NCI-H446 (cell line): ENCODE measurements at places on chromosomes 16 and 17.
A peak's percentile ranks its signal among the peaks of the same experiment; 100 is the strongest.

DNA sequence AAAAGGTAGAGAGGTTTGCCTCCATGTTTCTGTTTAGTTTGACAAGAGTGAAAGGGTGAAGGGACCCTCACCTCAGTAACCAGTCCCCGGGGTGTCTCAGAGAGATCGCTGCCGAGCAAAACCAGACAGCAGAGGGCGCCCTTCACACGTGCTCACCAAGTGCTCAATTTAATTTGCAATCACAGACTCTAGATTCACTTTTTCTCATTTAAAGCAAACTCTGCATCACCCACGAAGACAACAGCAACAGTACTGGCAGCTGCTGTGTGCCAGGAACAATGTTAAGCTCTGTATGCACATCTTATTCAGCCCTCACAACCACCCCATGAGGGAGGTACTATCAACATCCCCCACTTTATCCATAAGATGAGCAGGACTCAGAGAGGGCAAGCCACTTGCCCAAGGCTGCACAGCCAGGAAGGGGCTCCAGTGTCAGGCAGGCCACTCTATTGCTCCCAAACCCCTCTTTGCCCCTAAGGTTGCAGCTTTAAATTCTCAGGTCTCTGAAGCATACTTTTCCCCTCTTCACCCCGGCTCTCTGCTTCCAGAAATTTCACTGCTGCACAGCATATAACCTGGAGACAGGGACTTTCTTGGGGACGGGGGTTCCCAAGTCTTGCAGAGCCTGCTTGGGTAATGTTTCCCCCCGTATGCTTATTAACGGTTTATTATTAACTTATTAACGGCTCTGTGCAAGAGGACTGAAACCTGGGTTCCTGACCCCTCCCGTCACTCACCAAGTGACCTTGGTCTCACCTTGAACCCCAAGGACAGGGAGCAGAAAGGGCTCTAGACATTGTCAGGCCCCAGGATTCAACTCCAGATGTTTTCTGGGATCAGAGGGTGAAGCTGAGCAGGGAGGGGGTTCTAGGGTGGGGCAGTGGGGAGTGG is 70.9 kb downstream of the CNGB1 start:
- peak; percentile 47 for DNase-seq

GRCh38 chr16:51151435-51151960 is 428 bp upstream of the SALL1 start:
- no peak for DNase-seq

- DNase-seq = no peak
Measured at GRCh38 chr16:66128371-66128770, 238.1 kb upstream of the CDH5 start.

GRCh38 chr17:50947782-50948543 is 81.8 kb upstream of the TOB1 start:
- peak; percentile 20 for DNase-seq

- DNase-seq = no peak
Measured at GRCh38 chr17:29394761-29395160, 4.6 kb downstream of the TAOK1 start.

- DNase-seq = no peak
Measured at GRCh38 chr16:56241596-56241995, 50.3 kb downstream of the GNAO1 start.

DNA sequence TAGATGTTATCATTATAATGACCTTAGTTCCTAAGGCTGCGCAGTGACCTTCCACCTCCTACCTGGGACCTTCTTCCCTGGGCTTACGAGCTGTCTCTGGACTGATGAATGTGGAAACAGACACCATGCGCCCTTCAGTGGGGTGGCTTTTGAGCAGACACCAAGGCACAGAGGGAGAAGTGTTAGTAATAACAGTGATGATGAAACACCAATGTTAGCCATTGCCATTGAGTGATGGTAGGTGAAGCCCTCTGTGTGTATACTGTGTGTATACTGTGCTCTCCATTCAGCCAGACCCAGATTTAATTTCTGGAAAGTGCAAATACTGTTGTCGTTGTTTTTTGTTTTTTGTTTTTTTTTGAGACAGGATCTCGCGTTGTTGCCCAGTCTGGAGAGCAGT is 44.5 kb downstream of the CLEC16A start:
- DNase-seq = no peak

GRCh38 chr17:57767561-57767960 is 22.5 kb upstream of the CCDC182 start:
- no peak for DNase-seq

- peak; percentile 49 for DNase-seq
Measured at GRCh38 chr17:51435641-51436091, 175.3 kb downstream of the UTP18 start.

DNA sequence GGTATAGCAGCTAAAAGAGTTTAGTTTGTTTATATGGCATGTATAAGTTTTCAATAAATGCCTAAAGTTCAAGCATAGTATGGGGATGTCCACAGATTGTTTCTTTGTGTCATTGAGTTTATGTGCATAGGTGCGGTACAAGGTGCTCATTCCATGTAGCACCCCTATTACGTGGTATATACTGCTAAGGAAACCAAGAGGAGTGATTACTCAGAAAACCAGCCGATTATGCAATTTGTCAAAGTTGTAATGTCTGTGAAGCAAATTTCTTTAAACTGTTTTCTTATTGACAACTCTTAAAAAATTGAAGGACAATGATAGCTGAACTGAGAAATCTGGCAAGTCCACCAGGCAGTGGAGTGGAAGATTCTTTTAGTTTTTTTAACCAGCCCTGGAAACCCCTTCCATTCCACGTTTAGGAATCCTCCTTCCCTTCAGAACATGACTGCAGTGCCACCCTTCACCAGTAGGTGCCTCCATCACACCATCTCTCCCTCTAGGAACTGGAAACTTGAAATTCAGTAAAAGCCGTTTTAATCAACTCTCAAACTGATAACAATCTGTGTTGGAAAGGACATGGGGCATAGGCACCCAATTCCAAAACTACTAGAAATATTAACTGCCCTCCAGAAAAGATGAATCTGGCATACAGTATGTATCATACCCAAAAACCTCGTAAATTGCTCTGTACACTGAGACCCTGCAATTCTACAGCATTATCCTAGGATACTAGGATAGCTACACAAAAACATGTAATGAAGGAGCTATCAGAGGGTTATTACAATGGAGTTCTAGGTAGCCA is 43.5 kb downstream of the REXO5 start:
- DNase-seq = peak; percentile 55

DNA sequence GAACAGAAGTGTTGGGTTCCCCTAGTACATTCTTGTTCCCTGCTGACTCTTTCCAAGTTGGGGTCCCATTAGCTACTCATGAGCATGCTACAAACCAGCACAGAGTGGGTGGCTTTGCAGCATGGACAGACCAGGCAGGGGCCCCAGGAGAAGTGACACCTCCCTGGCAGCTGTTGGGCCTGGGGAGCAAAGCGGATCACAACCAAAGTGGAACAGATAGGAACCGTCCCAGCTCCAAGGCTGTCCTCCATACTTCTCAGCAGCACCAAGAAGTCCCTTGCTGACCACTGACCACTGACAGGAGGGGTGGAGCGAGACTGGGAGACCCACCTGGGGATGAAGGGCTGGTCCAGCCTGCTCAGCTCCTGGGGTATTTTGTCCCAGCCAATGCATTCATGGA is 12.4 kb upstream of the GFAP start:
- no peak for DNase-seq

DNA sequence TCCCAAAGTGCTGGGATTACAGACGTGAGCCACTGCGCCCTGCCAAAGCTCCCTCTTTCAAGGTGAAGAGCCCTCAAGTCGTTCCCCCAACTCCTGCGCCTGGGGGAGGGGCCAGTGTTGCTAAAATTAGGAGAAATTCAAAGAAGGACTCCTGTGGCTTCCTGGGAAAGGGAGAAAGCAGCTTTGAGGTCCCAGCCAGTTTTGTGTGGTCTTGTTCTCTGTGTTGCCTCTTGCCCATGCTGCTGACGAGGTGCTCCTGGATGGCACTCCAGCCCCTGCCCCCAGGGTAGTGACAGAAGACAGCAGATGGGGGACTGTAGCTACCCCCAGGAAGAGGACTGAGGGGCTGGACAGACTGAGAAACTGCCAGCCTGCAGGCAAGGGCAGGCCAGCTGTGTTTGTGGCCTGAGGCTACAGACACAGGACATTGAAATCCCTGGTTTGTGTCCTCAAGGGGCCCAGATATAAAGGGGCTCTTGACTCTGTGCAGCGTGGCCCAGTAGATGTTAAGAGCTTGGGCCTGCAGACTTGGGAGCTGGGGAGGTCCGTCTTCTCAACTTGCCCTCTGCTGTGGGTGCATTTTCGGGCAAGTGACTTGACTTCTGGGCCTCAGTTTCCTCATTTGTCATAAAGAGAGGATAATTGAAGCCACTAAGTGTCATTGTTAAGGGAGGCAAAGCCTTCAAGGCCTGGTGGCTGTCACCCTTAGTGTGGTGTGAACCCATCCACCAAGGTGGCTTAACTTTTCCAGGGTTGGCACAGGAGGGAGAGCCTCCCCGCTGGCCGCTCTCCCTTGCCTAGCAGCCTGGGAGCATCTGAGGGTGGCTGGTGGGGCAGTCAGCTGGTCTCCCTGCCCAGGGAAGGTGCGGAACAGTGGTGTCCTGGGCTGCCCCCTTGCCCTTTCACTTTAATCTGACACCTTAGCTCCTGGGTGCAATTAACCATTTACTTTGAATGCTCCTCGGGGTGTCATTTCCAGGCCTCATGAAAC is 4.1 kb downstream of the UBALD2 start:
- no peak for DNase-seq

DNA sequence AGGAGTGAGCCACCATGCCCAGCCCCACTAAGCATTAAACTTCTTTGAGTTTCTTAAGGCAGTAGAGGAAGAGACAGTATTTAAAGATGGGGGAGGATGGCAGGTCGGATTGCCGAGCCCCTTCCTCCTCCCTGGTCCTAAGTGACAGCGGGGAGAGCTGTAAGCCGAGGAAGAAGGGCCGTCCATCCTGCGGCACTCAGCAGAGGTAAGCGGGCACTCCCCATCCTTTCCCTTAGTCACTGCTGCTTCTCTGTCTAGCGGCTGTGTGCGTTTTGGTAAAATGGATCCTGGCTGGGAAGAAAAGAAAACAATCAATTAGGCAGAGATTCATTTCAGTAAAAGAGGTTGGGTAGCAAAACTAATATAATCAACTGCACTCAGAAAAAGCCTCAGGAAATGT is 13.9 kb downstream of the DNAAF1 start:
- no peak for DNase-seq

- DNase-seq = no peak
Measured at GRCh38 chr16:51557670-51558069, 406.6 kb upstream of the SALL1 start.

DNA sequence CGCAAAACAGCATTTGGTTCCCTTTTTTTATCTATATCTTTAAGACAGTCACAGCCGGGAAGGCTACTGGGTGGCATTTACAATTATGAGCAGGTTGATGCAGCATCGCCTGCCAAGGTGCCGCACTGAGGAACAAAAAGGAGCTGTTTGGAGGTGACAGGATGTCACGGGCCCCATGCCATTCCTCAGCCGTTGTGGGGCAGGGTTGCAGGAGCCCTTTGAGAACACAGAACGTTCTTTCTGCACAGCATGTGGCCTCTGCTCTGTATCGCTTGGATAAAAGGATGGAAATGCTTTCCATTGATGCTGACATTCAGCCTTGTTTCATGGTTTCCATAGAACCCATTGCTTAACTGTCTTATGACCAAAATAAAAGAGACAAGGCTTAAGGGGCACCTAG is 141.9 kb upstream of the CDH5 start:
- no peak for DNase-seq

DNA sequence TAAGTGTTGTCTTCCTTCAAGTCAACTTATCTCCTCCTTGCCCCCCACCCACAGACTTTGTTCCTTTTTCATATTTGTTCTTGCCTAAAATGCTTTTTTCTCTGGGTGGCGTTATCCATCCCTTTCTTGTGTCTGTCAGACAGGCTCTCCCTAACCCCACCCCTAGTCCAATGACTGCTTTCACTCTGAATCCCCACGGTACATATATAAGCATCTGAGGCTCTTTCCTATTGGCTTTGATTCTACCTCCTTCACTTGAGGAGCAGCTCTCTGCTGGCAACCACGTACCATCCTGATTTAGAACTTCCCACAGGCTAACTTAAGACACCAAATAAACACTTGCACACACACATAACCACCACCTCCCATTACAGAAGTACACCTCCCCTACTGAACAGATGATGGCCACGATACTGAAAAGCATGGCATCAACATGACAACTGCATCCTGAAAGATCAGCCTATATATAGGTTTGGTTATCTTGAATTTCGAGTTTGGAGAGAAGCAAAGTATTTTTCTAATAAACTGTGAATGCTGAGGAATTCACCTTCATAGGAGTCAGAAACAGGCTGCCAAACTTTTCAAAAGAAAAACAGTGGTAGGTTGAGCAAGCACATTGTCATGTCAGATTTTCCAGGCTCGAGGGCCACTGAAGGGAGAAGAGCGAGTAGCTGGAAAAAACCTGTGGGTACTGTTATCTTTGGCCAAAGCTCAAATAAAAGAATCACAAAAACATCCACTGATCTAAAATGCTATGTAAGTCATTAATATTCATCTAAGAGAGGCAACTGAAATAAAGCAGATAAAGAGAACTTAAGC is 24.3 kb downstream of the STAT3 start:
- DNase-seq = no peak

GRCh38 chr16:56939801-56940200 is 7.9 kb downstream of the HERPUD1 start:
- no peak for DNase-seq

GRCh38 chr17:60989379-60989778 is 311.7 kb downstream of the BCAS3 start:
- no peak for DNase-seq

DNA sequence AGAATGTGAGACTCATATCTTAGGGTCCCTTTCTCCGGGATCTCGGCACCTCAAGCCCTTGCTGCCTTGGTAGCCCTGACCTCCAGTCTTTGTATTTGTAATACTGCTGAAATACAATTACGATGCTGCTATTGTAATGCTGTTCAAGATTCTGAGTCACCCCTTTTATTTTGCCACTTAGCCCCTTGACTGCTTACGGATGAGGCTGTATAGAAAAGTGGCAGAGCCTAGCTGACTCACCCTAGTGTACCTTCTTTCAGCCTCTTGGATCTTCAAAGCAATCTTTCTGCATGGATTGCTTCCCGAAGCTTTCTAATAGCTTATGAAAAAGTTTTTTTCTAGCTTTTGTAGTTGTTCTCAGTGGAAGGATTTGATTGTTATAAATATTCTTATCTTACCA is 187.9 kb downstream of the KCNJ2 start:
- DNase-seq = no peak

DNA sequence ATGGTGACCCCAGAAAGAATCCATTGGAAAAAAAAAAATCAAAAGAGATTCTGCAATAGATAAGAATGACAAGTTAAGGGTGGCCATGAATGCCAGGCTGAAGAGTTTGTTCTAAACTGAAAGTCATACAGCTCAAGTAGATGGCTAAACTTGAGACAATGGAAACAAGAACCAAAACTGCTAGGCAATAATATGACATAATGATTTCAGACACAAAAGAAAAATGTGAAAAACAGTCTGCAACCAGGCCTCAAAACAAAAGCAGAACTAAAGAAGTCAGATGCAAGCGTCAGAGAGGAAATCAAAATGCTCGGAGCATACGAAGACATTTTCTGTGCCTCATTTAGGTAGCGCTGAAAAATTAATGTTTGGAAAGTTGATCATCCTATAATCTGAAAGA is 54.4 kb upstream of the YPEL2 start:
- no peak for DNase-seq

GRCh38 chr17:82487910-82488309 is 29.4 kb downstream of the NARF start:
- DNase-seq = no peak
